ENCODE measurements at places on chromosomes 4 and X. TPM values are rescaled to one million over a fixed set of nuclear protein-coding genes. Genes with fewer than 3 reads are reported as not detected.

Gene GAGE12J
- total RNA-seq: not detected

Gene PCDH7
- total RNA-seq: 19.8 TPM

Gene PHOX2B
- total RNA-seq: not detected

Gene CRLF2
- total RNA-seq: not detected

Gene RBM46
- total RNA-seq: 0.34 TPM

Gene TLR3
- total RNA-seq: 7.5 TPM

Gene DGAT2L6
- total RNA-seq: not detected

Gene FGF13
- total RNA-seq: 3.0 TPM

Gene F8A3
- total RNA-seq: 0.34 TPM

Gene PCDH18
- 0.21 TPM for total RNA-seq

Gene GPR78
- total RNA-seq: 0.07 TPM

Gene SLC25A43
- 19.1 TPM for total RNA-seq

Gene GCNA
- 1.9 TPM for total RNA-seq
